ENCODE measurements at places on chromosomes 1 and 21.

- DNase-seq = no peak
Observed at GRCh38 chr1:39422614-39423013, 68.8 kb upstream of the BMP8A start.

DNA sequence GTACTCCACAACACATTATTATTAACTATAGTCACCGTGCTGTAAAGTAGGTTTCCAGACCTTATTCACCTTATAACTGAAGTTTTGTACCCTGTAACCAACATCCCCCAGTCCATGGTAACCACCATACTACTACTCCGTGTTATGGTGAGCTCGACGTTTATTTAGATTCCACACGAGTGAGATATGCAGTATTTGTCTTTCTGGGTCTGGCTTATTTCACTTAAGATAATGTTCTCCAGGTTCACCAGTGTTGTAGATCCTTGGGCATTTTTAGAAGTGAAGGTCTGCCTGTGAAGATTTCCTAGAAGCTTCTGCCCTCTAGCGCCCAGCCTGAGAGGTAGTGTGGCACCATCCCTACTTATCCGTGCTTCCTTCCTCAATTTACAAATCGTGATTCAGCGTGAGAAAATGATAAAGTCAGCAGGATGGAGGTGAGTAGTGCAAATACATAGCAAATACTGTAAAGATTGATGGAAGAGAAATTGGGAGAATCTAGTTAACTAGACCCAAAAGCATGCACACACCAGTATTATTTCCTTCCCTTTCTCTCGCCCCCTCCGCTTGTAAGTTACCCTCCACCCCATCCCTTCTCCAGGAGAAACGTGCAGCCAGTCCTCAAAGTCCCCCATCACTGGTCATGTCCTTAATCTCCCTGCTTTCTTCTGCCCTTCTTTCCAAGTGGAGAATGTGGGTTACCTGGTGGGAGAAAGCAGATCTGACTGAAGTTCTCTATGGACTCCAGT lies 36.0 kb upstream of the DISC1 start:
- DNase-seq = peak; percentile 70

GRCh38 chr1:5165762-5166161 lies 511.4 kb downstream of the AJAP1 start:
- DNase-seq = no peak

GRCh38 chr1:101496109-101496508 lies 259.3 kb downstream of the S1PR1 start:
- DNase-seq = no peak

- DNase-seq = no peak
Observed at GRCh38 chr1:41282679-41283317, 40.7 kb upstream of the SCMH1 start.

GRCh38 chr1:41329662-41330587 lies 31.3 kb upstream of the FOXO6 start:
- DNase-seq = no peak
